Iris pigment epithelial cell (primary cell): ENCODE measurements at places on chromosomes 5 and 9.

DNA sequence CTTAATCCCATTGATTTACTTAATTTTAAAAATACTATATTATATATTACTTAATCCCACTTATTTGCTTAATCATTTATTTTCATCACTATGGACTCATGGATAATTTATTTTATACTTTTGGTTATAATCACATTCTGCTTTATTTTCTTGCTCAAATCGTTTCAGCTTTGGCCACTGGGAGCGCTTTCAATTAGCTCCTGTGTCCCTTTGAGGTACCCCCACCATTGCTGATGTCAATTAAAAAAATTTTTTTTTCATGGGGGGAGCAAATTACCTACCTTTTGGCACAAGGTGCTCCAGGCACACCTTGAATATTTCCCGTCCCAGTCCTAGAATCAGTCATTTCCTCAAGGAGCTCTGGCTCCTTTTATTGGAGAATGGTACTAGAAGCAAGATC, 1.4 kb upstream of the TRIO start:
- DNase-seq = no peak

DNA sequence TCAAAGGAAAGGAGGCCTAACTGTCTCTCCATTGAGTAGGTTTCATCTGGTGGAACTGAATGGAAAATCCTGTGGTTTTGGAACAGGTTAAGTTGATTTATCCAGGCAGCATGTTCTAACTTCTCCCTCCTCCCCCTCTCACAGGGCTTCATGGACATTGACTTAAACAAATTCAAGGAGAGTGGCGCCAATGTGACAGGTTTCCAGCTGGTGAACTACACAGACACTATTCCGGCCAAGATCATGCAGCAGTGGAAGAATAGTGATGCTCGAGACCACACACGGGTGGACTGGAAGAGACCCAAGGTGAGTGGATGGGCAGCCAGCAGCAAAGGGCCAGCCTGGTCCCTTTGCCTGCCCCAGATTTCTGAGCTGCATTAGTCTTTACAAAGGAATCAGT, 183.9 kb downstream of the GRIA1 start:
- DNase-seq = no peak

- DNase-seq = no peak
Measured at GRCh38 chr5:177080265-177080664, 6.5 kb upstream of the FGFR4 start.

DNA sequence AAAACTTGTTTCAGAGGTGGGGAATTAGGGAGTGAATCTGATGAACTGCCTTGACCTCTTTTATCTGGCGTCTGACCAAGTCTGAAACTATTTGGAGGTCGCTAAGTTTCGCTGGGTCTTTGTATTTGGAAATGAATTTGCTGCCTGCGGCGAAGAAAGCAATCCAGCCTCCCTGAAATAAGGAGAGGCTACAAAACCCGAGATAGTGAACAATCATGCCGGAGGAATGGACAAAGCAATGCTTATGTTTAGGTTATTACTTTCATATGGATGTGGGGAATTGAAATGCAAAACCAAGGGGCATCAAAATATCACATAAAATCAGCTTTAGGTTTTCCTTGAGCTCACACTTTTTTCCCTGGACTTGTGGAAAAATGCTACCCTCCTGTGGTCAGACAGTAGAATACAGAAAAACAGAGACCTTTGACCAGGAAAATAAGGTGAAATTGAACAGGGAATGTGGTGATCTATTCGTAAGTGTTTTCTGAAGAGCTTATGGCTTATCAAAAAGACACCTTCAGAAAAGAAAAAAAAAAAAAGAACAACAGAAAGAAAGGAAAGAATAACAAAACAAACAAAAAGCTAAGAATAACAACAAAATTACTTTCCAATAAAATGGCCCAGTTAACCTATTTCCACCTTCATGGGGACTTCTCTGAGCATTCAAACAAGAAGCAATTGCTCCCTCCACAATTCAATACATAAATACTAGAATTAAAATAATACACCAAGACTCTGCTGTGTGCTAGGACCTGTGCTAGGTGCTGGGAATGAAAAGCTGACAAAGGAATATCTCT, 68.6 kb upstream of the DPYSL3 start:
- peak; percentile 77 for DNase-seq

DNA sequence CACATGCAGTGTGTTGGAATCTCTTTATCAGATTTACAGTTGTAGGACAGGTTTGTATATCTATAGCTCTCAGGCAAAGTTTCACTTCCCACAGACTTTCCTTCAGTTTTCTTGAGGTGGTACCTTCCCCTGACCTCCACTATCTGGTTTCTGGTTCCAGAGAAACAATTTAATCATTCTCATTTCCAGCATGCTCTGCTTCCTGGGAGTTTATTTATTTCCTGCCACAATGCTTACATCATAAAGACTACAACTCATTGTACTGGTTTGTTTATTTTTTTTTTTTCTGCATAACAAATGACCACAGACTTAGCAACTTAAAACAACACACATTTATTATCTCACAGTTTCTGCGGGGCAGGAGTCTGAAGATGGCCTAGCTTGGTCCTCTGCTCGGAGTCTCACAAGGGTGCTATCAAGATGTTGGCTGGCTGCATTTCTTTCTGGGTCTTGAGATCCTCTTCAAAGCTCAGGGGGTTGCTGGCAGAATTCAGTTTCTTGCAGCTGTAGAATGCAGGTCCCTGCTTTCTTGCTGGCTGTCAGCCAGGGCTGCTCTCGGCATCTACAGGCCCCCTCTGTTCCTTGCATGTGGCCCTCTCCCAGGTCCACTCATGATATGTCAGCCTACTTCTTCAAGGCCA, 247.7 kb downstream of the ENC1 start:
- DNase-seq = peak; percentile 53

DNA sequence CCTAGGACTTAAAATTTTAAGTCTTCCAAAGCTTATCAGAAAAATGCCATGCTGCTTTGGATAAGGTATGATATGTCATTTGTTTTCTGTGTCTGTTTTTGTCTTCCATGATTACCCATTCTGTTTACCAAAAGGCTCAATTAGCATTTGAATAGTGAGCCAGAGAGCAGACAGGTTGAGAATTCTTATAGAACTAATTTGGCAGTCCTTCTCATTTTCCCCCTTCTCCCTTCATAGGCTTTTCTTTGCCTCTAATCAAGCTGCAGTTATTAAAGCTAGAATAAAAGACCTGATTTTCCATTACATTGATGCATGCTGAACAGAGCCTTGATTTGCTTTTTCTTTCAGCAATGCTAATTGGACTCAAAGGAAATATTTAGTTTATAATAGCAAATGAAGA, 993.0 kb downstream of the MAT2B start:
- DNase-seq = no peak

- DNase-seq = no peak
Measured at GRCh38 chr9:116383133-116383532, 229.5 kb downstream of the PAPPA start.

- DNase-seq = no peak
Measured at GRCh38 chr9:80521151-80521550, 949.4 kb downstream of the TLE4 start.

DNA sequence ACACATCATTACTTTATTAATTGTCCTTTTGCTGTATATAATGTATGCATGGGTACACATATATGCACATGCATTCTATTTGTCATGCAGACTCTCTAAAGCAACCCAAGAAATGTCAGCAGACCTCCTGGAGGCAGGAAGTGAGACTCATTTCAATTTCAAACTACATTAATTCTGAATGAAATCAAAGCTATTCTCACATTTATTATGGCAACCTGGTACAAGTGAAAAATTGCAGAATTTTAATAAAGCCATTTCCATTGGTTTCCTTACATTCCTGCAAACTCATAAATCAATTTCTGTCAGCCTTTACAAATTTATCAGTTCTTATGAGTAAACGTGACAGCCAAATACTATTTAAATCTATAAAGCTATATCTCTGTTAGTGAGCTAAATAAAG, 430.4 kb upstream of the NUDT12 start:
- DNase-seq = no peak

- no peak for DNase-seq
Measured at GRCh38 chr9:98862936-98863335, 55.5 kb downstream of the GALNT12 start.

DNA sequence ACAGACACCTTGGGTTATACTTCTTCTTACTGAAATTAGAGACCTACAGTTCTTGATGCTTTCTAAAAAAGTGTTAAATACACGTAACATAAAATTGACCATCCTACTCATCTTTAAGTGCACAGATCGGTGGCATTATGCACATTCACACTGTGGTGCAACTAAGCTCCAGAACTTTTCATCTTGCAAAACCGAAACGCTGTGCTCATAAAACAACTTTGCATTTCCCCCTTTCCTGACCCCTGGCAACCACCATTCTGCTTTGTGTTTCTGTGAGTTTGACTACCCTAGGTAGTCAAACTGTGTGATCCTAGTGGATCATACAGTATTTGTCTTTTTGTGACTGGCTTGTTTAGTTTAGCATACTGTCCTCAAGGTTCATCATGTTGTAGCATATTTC, 3.9 kb downstream of the MVB12B start:
- DNase-seq = no peak

- DNase-seq = no peak
Measured at GRCh38 chr9:6109986-6110385, 94.6 kb upstream of the RANBP6 start.

DNA sequence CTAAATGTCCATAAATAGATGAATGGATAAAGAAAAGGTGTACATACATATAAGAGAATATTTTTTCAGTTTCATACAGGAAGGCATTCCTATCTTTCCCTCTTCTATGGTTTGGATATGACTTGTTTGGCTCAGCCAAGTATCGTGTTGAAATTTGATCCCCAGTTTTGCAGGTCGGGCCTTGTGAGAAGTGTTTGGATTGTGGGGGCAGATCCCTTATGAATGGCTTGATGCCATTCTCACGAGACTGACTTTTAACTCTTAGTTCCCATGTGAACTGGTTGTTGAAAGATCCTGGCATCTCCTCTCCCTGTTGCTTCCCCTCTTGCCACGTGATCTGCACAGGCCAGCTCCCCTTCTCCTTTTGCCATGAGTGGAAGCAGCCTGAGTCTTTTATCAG, 421.1 kb upstream of the FTMT start:
- peak; percentile 0 for DNase-seq

DNA sequence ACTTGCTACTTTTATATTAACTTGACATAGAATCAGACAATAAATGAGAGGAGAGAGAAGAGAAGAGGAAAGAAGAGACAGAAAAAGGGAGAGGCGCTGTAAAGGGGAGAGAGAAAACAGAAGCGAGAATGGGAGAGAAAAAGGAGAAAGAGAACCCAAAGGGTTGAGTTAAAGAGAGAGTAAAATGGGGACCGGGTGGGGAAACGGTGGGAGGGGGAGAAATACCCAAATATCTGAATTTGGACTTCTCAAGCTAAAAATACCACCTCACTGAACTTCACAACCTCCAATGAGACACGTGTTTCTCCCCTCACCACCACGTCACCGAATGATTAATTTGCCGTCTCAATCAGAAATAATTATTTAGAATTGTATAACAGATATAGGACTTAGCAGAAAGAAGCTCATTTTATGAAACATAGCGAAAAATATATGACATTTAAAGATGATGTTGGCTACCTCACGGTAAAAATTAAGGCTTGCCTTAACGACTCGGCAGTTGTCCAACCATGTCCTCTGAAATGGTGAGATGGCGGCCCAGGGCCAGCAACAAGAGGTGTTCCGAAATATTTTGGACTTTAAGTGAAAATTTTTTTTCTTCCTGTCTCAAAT, 204.1 kb downstream of the MEF2C start:
- no peak for DNase-seq

- DNase-seq = no peak
Measured at GRCh38 chr5:159440235-159440634, 109.9 kb upstream of the IL12B start.

GRCh38 chr9:123127512-123128075, 94.1 kb downstream of the GPR21 start:
- DNase-seq = no peak

- DNase-seq = no peak
Measured at GRCh38 chr9:38332625-38333024, 59.9 kb upstream of the ALDH1B1 start.

DNA sequence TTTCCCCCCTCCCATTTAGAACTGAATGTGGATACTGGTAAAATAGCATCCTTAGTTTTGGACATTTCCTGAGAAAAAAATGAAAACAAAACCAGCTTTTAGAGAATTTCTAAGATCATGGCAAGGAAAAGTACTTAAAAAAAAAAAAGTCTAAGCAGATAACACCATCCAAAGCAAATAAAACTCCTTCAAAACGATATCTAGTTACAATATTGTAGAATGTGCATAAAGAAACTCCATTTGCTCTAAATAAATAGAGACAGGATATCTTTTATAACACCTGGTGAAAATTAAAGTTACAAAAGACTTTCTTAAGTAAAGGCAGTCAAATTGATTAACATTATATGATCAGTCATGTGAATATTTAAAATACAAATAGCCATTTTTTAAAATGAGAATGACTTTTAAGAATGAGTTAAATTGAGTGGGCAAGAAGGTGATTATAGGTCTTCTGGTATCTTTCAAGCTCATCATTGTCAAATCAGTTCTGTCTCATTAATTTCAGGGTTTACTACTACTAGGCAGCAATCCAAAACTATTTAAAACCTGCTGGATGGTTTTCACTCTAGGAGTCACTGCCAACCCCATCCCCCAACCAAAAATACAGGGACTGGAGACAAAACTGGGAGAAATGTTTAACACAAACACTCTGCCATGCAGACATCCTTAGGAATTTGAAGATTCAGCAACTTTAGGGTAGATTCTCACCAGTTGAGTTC, 382.6 kb downstream of the ADGRV1 start:
- no peak for DNase-seq

DNA sequence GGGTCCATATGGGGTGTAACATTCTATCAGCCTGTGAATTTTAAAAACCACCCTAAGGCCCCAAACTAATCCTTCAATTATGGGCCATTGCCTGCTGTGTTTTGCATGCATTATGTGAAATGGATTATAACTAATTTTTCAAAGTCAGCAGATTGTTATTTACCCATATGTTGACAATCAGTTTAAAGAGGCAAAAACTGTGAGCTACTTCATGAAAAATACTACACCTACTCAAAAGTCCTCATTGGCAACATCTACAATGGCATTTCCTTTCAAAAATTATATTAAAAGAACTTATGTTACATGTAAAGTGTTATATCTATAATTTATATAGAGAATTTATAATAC, 49.0 kb upstream of the KIF2A start:
- DNase-seq = no peak

- no peak for DNase-seq
Measured at GRCh38 chr9:32881948-32882347, 98.6 kb downstream of the TMEM215 start.
